CD4-positive, alpha-beta T cell treated with Interleukin-1 beta for 1 hour (primary cell): ENCODE measurements at places on chromosomes 5 and 9.

DNA sequence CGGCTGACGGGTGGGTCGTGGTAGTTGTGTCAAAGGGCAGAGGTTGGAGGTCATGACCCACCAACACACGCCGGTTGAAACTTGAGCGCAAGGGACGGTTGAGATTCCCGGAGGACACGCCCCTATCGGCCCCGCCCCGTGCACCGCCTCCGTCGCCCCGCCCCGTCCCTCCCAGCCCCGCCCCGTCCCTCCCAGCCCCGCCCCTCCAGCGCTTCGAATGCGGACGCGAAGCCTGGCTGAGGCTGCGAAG lies 226 bp upstream of the RANBP17 start:
- no peak for DNase-seq

DNA sequence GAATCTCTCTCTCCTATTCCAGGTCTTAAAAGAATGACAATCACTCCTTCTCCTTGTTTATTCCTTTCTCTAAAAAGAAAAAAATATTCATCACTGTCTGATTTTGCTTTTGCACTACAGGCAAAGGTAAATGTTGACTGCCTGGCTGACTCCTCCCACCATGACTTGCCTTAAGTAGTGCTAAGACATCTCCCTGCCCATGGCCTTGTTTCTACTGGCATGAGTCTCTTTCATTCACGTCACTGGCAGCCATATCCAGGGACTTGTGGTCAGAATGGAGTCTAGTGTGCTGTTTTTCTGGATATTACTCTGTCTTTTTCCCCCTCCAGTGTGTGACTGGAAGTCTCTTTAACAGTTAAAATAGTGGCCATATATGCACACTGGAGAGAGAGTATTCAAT lies 522.9 kb upstream of the DAB2 start:
- DNase-seq: no peak

- no peak for DNase-seq
Observed at GRCh38 chr5:115472271-115473025, 72.1 kb downstream of the FEM1C start.

DNA sequence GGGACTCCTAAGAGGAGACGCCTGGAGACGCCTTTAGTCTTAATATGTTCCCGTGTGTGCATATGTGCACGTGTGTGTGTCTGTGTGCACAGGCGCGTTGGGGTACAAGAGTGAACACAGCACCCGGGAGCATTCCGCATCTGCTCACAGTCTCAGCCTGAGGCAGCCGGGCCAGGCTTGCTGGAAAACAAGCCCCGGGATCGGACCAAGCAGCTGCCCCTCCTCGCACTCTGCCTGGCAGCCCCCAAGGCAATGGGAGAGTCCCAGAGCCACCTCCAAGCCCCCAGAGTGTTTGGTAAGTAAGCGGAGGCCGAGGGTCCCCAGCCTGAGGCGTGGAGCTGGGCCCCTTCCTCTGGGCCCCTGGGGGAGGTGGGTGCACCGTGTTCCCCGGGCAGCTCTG lies 27.3 kb upstream of the UBAC1 start:
- no peak for DNase-seq

GRCh38 chr9:90379771-90380170 lies 262.9 kb downstream of the DIRAS2 start:
- no peak for DNase-seq

DNA sequence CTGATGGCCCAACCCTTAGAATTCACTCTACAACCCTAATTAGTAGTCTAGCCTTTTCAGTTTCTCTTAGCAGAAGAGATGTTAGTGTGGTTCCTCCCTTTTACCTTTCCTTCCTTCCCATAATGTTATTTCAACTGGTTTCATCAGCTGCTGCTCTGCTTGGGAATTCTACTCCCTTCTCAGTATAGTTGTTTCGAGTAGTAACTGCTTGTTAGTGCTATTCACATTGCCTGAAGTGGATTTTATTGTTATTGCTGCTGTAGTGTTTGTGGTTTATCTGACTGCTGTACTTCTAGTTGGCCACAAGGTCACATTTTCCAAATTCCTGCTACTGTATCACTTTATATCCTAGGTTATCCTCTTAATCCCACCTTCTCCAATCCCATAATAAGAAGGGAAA lies 29.7 kb downstream of the SMIM15 start:
- DNase-seq: no peak

DNA sequence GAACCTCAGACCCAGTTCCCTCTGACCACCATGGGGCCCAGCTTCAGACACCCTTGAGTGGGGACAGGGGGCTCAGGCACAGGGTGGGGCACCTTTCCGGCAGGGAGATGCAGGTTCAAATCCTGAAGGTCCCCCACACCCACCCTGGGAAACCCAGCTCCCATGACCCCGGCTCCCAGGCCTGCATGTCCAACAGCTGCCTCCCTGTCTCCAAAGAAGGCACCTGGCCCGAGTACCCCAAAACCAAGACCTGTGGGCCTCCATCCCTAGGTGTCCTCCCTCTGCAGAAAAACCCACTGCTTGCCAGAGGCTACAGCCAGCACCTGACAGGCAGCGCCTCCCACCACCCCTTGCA lies 38.5 kb downstream of the VAV2 start:
- DNase-seq: no peak

- DNase-seq: no peak
Observed at GRCh38 chr5:109100971-109101370, 308.8 kb downstream of the PJA2 start.

- no peak for DNase-seq
Observed at GRCh38 chr9:113625486-113625885, 162.0 kb downstream of the RGS3 start.

DNA sequence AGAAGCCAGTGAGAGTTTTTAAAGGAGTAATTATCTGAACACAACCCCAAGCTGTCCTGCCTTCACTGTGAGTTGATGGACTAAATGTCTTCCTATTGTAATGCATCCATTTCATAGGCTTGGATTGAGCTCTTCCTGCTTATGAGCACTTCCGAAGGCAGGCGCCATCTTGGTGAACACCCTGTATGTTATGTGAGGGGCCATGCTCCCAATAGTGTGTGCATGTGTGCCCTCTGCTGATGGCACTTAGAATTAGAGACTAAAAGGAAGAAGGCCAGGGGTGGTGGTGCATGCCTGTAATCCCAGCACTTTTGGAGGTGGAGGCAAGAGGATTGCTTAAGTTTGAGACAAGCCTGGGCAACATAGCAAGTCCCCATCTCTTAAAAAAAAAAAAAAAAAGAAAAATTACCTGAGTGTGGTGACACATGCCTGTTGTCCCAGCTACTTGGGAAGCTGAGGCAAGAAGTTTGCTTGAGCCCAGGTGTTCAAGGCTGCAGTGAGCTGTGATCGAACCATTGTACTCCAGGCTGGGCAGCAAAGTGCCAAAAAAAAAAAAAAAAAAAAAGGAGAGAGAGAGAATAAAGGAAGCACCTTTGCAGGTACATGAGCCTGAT lies 65.0 kb downstream of the C9orf152 start:
- no peak for DNase-seq

DNA sequence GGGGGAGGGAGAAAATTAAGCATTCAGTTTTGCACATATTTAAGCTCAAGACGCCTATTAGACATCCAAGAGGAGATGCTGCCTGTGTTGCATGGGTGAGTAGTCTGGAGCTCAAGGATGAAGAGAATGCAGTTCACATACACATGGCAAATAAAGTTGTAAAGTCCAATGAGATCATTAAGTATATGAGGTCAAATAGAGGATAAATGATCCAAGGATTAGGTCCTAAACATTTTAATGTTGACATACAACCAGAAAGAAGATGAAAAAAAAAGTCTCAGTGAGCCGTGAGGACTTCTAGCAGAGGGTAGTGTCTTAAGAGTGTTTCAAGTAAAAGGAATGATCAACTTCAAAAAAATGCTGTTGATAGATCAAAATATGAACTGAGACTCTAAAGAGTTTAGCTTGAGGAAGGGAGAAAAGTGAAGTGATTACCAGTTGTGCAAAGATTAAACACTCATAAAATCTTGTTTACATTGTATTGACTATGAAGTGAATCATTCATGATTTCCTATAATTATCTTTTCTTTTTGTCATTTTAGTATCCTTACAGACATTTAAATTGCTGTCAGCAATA lies 251.8 kb downstream of the ZNF608 start:
- no peak for DNase-seq

- no peak for DNase-seq
Observed at GRCh38 chr5:39100851-39101396, 26.7 kb upstream of the RICTOR start.

DNA sequence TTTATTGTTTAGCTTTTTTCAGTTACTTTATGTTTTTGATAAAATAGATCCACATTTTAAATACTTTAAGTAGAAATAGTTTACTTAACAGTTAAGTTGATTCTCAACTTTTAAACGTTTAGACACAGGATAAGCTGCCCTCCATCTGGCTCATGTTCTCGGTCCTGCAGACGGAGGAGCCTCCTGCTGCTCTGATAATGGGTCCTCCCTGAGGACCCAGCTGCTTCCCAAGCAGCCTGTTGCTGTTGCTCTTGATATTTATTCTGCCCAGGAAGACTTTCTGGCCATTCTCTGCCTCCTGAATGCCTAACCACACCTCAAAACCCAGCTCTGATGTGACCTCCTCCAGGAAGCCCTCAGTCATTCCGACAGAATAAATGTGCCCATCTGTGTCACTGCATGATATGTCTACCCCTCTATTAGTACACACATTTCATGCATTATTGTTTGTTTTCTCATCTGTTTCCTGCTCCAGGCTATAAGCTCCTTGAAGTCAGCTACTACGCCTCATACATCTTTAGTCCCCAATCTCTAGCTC lies 267.2 kb upstream of the MSX2 start:
- DNase-seq: no peak

GRCh38 chr9:2459756-2460155 lies 161.8 kb upstream of the VLDLR start:
- DNase-seq: no peak

DNA sequence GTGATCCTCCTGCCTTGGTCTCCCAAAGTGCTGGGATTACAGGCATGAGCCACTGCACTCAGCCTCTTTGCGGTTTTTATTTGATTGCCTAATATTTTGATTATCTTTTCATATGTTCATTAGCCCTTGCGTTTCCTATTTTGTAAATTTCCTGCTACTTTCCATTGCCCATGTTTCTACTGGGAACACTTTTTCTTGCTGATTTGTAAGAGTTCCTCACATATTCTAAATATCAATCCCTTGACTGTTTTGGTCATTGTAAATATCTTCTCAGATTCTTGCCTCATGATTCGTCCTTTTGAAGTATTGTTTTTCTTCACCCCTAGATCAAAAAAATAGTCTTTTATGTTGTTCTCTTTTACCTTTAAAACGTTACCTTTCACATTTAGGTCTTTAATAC lies 37.9 kb upstream of the TTC1 start:
- DNase-seq: no peak

- DNase-seq: no peak
Observed at GRCh38 chr5:143183989-143184388, 219.5 kb downstream of the NR3C1 start.

DNA sequence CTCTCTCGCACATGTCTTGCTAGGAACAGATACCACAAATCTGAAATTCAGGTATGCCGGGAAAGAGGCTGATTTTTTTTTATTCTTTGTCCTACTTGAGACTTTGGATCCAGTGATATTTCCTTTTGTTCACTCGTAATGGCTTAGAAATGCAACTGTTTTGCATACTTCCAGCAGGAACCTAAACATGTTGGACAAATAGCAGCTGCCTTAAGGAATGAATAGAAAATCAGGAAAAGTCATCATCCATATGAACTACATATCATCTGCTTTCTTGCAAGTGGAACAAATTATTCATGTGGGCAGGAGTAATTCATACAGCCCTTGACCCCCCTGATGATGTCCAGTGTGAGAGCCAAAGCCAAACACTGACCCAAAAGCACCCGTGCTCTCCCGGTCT lies 17.4 kb downstream of the TTC39B start:
- DNase-seq: no peak

- peak; percentile 9 for DNase-seq
Observed at GRCh38 chr9:133429641-133430161, 7.5 kb downstream of the ADAMTS13 start.

GRCh38 chr5:36238502-36239295 lies 3.0 kb downstream of the NADK2 start:
- no peak for DNase-seq

- DNase-seq: no peak
Observed at GRCh38 chr5:165526357-165526756, 2020.9 kb downstream of the MAT2B start.

- no peak for DNase-seq
Observed at GRCh38 chr9:17361378-17361777, 217.5 kb upstream of the SH3GL2 start.

- no peak for DNase-seq
Observed at GRCh38 chr5:36613771-36614656, 7.6 kb downstream of the SLC1A3 start.

DNA sequence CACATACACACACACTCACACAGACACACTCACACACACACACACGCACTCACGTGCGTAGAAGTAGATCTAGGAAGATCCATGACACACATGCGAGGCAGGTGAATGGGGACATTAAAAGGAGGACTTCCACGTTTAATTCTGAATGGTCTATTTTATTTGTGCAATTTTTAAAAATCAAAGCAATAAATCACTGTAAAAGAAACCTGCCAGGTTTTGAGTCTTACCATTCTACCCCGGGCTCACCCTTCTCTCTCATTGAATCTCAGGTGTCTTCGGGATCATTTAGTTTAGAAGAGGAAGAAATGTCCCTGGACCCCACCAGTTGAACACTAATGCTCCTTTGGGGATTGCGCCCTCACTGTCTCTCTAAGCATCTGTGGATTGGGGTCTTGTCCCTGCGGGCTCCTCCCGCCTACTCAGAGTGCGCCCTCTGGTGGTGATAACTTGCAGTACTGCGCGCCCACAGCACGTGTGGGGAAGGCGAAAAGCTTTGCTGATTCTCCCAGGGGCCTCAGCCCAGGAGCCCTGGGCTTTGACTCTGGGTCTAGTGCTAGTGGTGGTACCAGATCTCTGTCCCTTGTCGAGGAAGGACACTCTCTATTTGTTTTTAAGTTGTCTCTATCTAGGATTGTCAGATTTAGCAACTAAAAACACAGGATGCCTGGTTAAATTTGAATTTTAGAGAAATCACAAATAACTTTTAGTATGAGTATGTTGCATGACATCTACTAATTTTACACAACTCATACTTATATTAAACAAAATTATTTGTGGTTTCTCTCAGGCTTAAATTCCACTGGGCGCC lies 34.8 kb downstream of the BOD1 start:
- DNase-seq: peak; percentile 21
